ENCODE measurements at places on chromosomes 3 and 15.

- DNase-seq, result no peak
Measured at GRCh38 chr3:39184968-39185285, 7.5 kb downstream of the XIRP1 start.

DNA sequence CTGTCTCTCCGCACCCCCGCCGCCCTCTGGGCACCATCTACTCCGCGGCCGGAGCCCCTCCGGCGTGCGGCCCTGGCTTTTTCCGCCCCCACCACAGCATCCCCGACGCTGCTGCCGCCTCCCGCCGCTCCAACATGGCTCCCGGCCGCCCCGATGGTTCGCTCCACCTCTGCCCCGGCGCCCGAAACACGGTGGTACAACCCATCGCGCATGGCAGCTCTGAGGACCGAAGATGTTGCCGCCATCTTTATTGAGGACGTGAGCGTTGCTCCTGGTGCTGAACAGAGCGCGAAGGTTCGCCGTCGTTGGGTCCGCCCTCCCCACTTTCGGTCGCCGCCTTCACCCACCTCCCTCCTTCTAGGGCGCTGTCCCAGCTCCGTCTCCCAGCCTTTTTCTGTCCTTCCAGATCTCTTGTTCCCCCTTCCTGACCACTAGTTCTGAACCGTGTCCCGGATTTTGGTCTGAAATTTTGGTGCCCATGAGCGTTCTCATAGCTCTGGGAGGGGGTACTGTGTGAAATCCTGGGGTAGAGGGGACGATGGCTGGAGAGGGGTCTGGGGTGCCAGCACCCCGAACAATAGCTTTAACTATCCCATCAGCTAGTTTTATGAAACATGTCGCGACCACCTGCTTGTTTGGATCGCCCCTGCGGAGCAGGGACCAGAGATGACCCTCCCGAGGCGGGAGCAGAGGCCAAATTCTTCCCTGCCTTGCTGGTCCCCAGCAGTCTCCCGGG, at the start of gene CELSR3:
Gene CELSR3, minus strand, starts transcription at position 134 of the 736 bp plus-strand sequence. CDS start 252 bp downstream, outside the sequence.
- no peak for DNase-seq

- no peak for DNase-seq
Measured at GRCh38 chr3:7322957-7323669, 462.2 kb downstream of the GRM7 start.

- DNase-seq, result no peak
Measured at GRCh38 chr15:98700519-98700918, 52.2 kb downstream of the IGF1R start.

GRCh38 chr3:142878649-142879300, 10.1 kb downstream of the PCOLCE2 start:
- no peak for DNase-seq

GRCh38 chr3:57120451-57121174, 44.5 kb downstream of the IL17RD start:
- no peak for DNase-seq

DNA sequence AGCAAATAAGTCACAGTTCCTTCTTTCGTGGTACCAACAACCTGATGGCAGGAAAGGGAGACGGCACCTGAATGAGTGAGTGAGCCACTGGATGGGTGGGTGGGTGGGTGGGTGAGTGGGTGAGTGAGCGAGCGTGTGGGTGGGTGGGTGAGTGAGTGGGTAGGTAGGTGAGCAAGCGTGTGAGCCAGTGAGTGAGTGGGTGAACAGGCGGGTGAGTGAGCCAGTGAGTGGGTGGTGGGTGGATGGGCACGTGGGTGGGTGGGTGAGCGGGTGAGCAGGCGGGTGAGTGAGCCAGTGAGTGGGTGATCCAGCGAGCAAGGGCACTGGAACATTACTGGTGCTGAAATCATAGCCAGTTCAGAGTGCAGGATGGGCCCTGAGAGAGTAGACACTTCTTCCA, 152.8 kb downstream of the MEGF11 start:
- no peak for DNase-seq
